ENCODE measurements at places on chromosomes 2 and 18. TPM values are rescaled to one million over a fixed set of nuclear protein-coding genes. Genes with fewer than 3 reads are reported as not detected.

Gene ACADL
- 31.4 TPM for polyA plus RNA-seq

- DNase-seq = no peak
These were observed 91.8 kb downstream of the ACVR1 start for GRCh38 chr2:157784169-157784822.

GRCh38 chr2:237591141-237591881 is 777 bp upstream of the RAB17 start:
- no peak for DNase-seq

DNA sequence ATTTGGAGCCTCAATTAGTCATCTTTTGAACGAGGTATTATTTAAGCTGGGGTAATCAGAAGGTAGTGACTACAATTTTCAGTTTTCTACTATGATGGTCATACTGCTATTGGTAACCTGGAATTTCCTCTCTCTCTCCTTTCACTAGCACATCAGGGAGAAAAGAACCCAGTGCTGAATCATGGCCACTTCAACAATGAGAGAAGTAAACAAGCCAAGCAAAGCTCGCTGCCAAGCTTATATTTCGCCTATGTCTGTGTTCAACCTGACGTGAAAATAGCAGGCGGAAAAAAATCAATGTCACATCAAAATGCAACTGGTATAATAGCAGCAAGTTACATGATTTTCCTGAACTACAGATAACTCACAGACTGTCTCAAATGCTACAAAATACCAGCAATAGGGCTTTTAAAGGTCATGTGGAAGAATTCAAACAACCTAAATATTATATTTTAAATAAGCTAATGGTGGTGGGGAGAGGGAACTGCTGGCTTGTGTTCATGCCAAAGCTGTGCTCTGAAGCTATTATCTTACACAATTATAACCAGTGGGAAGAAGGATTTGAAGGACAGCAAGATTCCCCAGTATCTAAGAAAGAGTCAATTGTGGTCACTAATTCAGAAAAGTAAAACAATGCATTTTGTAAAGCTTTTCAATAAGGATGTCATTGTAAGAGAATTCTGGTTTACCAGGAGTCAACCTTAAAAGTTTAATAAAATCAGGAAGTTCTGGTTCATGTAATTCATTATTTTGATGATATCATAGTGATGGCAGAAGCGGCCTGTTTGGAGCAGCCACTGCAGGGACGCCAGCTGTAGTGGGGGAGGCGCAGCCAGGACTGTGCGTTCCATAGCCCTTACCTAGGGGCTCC is 38.0 kb downstream of the RNF152 start:
- no peak for DNase-seq

DNA sequence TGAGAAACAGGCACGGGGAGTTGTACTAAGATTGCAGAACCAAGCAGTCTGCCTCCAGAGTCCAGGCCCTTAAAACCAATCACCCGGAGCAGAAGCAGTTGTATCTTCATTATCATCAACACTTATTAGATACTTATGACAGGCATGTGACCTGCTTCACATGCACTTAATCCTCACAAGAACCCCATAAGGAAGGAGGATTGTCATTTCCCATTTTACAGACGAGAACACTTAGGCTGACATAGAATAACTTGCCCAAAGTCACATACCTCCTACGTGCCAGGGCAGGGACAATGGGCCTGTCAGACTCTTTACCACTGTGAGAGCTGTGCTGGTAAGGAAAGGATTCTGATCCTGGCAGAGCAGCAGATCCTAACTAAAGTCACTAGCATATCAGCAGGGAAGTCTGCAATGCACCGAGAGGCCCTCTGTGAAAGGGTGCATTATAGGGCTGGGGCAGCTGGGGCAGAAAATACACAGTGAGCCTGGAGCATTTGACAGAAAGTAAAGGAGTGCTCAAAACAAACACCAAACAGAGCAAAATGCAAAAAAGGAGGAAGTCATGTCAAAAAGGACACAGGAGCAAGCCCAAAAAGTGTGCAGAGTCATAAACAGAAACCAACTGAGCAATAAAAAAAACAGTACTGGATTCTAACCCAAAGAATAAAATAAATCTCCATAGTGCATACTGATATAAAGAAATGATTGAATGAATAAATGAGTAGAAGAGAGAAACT is 55.9 kb upstream of the SP3 start:
- DNase-seq = no peak
